ENCODE measurements at places on chromosomes 7 and 10. TPM values are rescaled to one million over a fixed set of nuclear protein-coding genes. Genes with fewer than 3 reads are reported as not detected.

GRCh38 chr7:94781236-94781635 lies 125.3 kb upstream of the SGCE start:
- no peak for DNase-seq

DNA sequence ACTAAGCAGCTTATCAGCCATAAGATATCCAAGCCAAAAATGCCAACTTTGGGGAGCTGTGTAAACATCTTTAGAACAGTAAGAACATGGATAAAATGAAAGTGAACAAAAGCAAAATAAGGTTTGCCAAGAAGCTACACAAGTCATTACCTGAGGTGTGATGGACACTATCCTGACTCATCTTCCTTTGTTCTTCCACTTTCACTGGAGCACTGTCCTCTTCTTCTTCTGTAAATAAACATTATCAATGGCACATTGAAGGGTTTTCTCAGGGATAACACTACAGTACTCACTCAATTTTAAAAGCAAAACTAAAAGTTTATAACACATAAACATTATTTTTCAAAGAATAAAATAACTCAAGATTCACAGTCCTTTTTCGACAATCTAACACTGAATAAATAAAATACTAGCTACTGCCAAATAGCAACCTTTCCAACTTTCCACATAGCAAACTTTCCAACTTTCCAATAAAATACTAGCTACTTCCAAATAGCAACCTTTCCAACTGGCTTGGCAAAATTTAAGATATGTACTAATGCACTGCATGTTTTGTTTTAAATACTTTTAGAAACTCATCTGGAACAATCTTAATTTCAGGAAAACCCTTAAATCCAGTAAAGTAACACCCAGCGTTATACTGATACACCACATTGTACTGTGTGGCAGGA lies 174.1 kb downstream of the SKAP2 start:
- no peak for DNase-seq

DNA sequence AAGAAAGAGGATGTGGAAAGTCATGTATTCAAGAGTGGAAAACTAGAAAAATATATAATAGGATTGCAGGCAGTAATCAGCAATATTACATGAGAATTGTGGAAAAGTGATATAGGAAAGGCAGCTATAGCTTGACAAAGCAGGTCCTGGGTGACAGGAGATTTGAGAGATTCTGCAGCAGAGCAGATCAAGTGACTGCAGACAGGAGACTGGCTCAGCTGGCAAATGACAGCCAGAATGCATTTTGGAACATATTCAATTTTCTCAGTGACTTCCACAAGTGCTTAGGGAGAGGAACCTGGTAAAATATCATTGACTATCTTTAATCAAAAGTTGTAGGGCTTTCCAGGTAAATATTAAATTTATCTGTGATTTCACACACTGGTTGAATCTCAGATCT lies 260.5 kb upstream of the CACNA2D1 start:
- no peak for DNase-seq

DNA sequence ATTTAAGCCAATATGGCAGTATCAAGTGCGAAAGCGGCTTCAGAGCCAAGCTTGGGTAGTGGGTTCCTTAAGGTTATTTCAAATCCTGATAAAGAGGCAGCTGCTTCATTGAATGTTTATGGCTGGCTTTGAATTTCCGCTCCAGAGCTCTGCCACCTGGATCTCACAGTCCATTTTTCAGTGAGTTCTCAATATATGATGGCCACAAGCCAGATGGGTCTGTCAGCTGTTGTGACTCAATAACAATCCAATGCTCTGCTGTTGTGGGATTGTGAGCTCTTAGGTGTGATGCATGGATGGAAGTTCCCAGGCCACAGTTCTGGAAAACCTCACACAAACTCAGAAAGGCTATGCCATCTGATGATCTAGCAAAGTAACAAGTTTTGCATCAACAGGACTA lies 743.8 kb upstream of the LRRN3 start:
- no peak for DNase-seq

DNA sequence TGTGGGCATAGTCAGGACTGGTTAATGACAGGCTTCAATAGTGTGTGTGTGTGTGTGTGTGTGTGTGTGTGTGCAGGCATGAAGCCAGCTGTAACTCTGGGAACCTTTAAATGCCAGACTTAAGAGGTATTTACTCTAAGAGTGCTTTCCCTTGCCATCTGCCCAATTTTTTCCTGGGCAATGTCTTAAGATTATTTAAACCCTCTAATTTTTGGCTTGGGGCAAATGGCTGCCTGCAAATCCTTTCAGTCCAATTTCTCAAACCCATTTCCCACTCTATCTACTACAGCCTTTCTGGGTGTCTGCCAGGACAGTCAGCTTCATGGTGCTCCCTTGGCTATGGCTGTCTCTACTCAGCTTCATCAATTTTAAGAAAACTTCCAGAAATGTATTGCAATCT lies 62.6 kb upstream of the C1GALT1 start:
- DNase-seq = no peak

GRCh38 chr7:130506358-130506757 lies 14.5 kb downstream of the MEST start:
- no peak for DNase-seq

DNA sequence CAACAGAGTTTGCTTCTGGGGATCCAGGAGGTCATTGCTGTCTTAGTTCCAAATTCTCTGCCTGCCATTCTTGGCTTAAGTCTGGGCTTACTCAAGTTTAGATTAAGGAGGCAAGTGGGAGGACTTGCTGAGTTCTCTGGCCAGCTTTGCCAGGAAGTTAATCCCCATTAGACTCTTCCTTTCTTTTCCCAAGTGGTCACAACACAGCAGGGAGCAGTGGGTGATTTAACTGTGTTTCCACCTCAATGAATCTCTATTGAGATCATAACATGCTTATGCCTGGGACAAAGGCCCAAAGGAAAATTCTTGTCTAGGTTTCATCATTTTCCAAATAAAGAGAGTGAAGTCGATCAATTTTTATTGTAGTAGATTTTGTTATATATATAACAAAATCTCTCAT lies 1159.6 kb downstream of the SORCS3 start:
- DNase-seq = no peak

DNA sequence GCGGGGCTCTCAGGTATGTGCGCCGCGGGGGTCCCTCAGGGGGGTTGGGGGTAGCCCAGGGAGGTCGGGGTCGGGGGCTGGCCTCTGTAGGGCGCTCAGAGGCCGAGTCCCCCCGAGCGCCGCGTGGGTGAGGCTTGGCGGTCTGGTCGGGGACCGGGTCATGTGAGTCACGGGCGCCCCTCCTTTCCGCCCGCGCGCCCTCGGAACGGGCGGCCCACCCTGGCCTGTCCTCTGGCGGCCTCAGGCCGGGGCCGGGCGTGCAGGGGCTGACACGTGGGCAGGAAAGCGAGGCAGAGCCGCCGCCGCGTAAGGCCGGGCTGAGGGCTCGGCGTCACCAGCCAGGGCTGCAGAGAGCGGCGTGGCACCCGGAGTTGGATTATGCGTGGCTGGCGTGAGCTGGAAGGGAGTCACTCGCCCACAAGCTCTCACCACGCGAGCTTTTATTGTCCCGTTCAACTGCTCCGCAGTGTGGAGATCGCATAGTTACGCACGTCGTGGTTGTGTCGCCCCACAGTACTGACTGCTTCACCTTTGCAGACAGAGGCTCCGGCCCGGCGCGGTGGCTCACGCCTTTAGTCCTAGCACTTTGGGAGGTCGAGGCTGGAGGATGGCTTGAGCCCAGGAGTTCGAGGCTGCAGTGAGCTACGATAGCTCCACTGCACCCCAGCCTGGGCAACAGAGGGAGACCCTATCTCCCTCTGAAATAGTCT lies 385 bp downstream of the SHLD2 start:
- peak; percentile 85 for DNase-seq

GRCh38 chr7:74039337-74039736 lies 11.4 kb downstream of the ELN start:
- no peak for DNase-seq

Gene MORN4
- 0.95 TPM for total RNA-seq

Gene METTL27
- total RNA-seq = 4.3 TPM

Gene ABCB4
- total RNA-seq = not detected

Gene PCBD1
- 21.7 TPM for total RNA-seq

Gene HECW1
- total RNA-seq = not detected

Gene SGPL1
- 58.7 TPM for total RNA-seq
